Stimulated activated CD8-positive, alpha-beta memory T cell treated with anti-CD3 and anti-CD28 coated beads, Interleukin-7, amount 100 ng/mL, for 4 hours (primary cell): ENCODE measurements at places on chromosomes 5 and 9.
A peak's percentile ranks its signal among the peaks of the same experiment; 100 is the strongest.

DNA sequence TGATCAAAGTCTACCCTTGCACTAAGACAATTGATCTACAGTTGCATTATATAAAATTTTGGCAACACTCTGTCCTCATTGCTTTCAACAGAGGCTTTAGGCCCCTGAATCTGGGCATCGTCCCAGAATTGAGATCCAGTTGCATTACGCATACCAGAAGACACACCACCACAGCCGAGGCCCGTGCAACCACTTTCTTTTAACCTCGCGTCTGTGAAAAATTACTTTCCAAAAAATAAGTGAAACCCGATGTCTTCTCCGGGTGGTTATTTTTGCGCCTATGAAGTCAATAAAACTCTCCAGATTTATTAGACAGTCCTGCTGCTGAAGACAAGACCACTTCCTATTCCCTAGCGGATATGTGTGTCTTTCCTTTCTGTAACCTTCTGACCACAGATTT is 52.1 kb upstream of the NFIB start:
- DNase-seq: no peak

DNA sequence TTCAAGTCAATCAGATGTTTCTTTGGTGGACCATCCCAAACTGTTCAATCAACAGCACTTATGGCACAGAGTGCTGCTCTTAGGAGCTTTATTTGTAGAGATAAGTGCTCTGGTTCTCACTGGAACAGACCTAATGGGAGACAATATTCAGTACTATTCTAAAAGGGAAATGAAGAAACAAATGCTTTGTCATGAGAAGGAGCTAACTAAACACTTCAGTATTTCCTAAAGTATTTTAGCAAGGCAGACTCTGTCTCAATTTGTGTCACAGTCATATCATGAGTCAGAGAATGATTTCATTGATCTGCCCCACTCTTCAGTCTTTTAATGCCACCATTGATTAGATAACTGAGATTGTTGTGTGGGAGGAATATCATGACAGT is 175.3 kb downstream of the SLF1 start:
- no peak for DNase-seq

DNA sequence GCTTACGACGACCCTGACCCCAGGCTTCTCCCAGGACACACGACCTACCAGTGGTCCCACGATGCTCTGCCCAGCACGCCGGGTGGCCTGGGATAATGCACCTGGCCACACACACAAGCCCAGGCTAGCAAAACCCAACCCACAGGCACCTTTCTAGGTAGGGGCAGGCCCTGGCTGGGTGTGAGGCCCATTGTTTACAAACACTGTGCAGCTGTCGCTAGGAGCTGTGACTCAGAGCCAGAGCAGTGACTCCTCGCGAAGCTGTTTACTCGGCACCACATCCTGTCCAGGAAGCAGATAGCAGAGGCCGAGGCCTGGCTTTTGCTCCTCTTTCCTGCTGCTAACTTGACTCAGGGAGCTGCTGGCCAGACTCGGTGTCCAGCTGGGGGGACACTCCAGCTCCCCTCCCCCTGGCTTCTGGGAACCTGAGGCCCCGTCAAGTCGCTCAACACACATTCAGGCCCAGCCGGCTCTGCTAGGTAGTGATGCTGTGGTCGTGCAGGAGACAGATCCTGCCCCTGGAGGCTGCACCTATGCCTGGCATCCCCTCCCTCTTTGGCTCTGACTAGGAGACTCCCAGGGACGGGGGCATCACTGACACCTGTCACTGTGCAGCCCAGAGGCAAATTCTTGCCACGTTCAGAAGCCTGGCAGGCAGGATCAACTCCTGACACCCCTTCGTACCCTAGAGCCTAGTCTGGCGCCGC is 12.8 kb upstream of the RALGDS start:
- DNase-seq: peak; percentile 79

DNA sequence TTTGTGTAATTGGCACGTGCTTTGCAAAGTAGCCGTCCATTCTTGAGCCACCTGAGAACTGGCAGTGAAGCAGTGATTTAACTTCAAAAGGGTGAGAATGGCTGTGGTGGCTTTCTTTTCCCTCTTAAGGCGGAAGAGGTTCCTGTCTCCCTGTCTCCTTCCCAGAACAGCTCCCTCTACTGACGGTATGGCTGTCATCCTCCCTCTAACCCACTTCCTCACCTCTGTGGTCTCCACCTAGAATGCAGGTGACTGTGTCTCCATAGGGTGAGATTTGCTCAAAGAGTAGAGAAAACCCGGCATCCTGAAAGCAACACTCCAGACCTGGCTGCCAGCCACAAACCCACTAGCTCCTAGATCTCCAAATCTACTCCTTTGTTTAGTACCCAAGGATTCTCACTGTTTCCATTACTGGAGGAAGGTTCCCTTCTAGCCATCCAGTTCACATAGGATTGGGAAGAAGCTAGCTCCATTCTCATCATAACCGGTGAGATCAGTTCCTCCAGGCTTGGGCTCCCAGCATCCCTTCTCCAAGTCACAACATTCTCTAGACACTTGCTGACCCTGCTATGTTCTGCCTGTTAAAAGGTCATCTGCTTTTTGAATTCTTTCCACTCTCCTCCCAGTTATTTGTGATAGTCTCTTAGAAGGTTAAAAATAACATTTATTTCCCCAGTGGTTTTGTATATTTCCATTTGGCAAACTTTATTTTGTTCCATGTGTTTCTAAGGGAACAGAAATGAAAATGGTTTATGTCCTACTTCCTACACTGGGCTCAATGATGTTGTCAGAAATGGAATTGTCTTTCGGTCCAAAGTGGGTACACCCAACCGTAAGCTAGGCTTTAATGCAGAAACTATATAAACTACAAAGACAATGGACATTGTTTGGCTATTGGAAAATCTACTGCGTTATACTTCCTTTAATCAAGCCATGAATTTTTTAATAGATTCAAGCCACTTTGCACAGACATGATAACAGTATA is 269.4 kb downstream of the CWC27 start:
- DNase-seq: no peak

- DNase-seq: no peak
Observed at GRCh38 chr5:65978251-65978650, 51.9 kb downstream of the ERBIN start.

DNA sequence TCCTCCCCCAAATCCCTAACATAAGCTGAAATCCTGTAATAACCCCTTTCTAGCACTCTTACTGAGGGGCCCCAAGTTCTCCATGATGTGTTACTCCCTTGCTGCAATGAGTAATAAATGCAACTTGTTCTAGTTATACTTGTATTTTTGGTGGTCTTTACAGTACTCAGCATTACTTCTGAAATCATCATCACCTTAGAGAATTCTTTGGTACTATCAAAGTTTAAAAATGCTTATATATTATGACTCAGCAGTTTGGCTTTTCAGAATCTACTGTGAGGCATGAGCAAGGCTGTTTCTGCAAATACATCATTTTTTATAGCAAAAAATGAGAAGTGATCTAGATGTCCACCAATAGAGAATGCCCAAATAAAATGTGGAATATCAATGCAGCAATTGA is 20.7 kb upstream of the ROPN1L start:
- no peak for DNase-seq

- DNase-seq: no peak
Observed at GRCh38 chr5:16461782-16462181, 3.8 kb downstream of the ZNF622 start.

DNA sequence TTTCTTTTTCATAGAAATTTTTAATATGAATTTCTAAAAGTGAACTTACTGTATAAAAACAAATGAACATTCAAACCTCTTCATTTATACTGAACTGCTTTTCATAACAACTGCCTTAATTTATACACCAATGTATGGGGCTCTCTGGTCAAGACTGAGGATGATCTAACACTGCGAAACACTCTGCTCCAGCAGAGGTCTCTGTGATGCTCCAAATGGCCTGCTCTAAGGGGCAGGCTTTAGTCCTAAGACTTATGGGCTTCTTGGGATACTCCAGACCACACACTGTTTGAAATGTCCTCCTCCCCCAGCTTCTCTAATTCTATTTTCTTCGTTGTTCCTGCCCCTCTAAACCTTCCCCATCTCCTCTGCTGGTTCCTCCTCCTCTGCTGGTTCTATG is 58.5 kb downstream of the LIFR start:
- DNase-seq: no peak

GRCh38 chr9:37920471-37921167 is 16.7 kb upstream of the SLC25A51 start:
- DNase-seq: no peak

DNA sequence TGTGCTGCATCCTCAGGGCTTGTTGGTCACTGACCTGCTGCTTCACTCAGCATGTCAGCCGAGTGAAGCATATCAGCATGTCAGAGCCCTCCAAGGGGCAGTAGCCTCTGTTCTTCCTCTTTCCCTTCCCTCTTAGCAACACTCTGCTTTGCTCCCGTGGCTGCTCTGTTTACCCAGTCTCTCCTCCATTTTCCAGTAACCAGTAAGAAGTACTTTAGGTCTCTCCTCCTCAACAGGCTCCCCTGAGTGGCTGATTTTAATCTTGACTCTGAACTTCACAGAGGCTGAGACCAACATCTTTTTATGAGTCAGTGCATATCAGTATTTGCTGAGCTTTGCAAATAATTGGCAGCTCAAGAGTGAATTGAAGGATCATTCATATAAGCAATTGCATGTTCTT is 18.6 kb upstream of the ADRB2 start:
- no peak for DNase-seq

- DNase-seq: no peak
Observed at GRCh38 chr9:133773889-133774655, 35.9 kb upstream of the SARDH start.

- DNase-seq: no peak
Observed at GRCh38 chr9:98997604-98998003, 53.9 kb downstream of the COL15A1 start.

DNA sequence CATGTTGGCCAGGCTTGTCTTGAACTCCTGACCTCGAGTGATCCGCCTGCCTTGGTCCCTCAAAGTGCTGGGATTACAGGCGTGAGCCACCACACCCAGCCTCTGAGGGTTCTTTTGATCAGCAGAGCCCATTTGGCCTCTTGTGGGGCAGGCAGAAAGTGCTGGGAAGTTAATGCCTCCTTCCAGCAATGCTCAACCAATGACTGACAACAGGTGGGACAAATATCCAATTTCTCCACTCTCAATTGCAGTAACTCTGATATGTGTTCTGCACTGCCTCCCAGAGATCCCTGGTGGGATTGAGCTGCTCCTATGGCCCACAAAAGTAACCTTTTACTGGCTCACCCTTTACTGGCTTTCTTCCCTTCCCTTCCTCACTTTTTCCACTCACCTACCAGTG is 79.9 kb upstream of the APC start:
- DNase-seq: no peak

- no peak for DNase-seq
Observed at GRCh38 chr5:36492984-36493654, 113.3 kb upstream of the SLC1A3 start.

DNA sequence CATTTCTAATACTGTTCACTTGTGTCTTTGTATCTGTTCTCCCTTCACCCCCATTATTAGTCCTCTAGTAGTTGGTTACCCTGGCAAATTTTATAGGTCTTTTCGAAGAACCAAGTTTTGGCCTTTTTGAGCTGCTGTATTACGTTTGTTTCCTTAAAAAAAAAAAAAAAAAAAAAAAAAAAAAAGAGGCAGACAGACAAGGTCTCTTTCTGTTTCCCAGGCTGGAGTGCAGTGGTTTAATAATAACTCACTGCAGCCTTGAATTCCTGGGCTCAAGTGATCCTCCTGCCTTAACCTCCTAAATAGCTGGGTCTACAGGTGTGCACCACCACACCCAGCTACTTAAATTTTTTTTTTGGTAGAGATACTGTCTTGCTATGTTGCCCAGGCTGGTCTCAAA is 20.9 kb downstream of the DDX4 start:
- no peak for DNase-seq

GRCh38 chr5:143215690-143216089 is 187.8 kb downstream of the NR3C1 start:
- DNase-seq: no peak

GRCh38 chr5:108753877-108754276 is 6.2 kb downstream of the FER start:
- no peak for DNase-seq

DNA sequence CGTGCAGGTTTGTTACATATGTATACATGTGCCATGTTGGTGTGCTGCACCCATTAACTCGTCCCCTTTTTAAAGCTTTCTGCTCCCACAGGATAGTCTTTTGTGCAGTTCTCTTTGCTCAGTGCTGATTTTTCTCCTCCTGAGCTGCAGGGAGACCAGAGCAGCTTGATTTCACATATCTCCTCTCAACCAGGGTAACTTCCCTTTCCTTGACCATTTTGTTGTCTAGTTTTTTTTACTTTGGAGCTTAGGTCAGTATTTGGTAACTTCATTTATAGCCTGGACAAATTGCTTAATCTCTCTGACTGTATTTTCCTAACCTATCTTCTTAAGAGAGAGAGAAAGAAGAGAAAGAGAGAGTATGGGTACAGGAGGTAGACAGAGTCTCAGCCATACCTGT is 137.1 kb upstream of the ZNF366 start:
- DNase-seq: no peak
